Kidney (tissue), 22 donors: ENCODE measurements at places on chromosomes 6 and 20.

DNA sequence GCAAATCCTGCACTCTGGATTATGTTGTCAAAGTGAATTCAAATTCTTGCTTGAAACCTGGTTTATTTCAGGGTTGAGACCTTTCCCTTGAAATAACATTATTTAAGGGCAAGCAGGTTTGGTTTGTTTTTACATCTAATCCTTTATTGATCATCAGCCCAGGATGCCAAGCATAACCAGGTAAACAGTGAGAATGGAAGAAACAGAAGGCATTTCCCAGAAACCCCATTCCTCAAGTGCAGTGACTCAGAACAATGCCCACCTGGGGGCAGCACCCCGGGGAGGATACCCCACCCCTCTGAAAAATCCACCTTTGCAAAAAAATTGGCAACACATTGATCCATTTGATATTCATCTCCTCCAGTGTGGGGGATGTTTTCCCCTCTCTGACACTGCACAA is 32.5 kb downstream of the POFUT1 start:
- DNase-seq = no peak

GRCh38 chr6:75183099-75183541 is 22.7 kb downstream of the COL12A1 start:
- DNase-seq = no peak

DNA sequence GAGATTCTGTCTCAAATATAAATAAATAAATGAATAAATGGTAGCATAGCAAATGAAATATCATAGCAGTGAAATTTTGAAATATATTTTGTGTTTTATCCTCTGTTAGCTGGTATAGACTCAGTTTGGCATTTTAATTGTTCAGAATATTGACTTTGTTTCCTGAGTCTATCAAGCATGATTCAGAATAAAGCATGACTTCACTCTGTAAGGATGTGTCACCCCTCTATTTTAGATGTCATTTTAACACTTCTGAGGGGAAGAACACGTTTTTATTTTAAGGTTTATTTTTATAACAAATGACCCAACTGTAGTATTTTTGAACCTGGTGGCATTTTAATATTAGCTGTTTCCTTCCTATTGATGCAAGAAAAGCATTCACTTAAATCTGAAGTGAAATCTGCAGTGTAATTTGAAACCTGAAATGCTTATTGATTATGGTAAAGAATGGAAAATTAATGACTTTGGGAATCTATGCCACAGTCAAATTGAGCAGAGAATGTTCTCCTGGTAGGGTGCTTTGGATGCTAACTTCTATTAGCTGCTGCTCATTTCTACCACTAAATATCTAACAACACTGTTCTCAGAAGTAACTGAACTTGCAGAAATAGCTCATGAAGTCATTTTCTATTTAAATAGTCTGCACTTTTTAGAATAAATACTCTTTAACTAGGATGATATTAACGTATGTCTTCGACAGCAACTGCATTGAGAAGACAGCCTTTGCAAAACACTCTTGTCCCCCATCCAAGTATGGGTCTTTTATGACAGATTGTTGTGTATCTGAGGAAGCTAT is 114.2 kb downstream of the SOX4 start:
- DNase-seq = no peak

GRCh38 chr6:161133963-161134362 is 139.9 kb downstream of the AGPAT4 start:
- no peak for DNase-seq
